ENCODE measurements at places on chromosomes 16 and 17.

DNA sequence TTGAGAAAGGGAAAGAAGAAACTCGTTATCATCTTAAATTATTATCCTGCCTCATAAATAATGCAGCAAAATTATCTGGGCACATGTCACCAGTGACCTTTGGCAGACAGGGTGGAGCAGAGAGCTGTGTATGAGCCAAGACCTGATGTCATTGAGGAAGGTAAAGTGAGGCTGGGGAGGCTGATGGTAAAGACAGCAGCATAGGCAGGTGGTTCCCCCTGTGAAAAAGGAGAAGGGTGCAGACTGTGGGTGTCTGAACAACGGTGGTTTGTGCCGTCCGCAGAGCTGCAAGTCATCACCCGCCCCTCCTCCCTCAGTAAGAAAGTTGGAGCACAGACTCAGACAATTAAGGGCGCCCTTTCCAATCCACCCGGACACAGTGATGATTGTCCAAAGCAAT is 30.8 kb upstream of the METTL16 start:
- DNase-seq, result peak; percentile 6

DNA sequence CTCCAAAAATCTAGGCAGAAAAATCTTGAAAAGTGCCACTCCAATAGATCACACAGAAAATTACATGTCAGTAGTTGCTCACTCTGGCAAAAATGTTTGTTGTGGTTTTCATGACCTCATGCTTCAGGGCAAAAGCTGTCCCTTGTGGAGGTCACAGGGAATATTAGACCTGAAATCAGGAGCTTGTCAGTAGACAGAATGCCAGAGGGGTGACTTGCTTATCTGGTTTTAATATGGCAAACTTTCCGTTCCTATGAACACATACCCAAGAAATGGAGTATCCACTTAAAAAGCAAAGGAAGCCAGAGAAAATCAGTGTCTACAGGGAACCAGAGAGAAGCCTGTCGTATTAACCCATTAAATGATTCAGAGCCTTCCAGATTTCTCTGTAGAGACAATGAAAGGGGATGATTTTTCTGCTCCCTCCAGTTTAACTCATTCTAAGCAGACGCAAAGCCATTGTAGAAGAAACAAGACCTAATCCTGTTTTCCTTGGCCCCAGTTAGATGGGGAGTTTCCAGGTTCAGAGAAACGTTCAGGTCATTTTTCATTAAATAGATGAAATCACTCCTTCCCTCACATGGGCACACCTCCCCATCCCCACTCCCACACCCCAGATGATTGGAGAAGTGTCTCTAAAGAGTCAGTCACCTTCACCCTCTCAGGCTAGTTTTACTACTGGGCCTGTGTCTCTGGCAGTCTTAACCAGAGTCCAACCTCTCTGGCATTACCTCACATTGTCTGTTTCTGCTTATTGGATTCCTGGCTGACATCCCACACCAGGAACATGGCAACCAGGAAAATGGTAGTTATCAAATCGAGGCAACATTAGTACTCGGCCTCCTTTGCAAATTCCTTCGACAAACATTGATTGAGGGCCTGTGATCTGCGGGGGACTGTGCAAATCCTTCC is 6.0 kb downstream of the SOX9 start:
- no peak for DNase-seq

DNA sequence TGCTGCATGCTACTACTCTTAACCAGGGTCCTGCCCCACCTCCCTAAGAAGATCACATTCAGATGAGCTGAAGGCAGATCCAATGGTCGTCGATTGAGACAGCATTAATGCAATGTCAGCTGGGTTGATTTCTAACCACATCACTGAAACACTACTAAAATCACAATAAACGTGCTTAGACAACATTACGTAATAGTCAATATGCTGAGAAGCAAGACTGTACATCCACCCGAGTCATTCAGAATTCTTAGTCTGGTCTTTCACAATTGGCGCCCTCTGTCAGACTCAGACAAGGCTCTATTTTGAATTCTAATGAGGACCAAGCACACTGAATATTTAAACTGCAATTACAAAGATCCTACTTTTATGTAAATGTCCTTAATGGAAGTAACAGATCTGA is 205.2 kb downstream of the STX8 start:
- DNase-seq, result no peak

DNA sequence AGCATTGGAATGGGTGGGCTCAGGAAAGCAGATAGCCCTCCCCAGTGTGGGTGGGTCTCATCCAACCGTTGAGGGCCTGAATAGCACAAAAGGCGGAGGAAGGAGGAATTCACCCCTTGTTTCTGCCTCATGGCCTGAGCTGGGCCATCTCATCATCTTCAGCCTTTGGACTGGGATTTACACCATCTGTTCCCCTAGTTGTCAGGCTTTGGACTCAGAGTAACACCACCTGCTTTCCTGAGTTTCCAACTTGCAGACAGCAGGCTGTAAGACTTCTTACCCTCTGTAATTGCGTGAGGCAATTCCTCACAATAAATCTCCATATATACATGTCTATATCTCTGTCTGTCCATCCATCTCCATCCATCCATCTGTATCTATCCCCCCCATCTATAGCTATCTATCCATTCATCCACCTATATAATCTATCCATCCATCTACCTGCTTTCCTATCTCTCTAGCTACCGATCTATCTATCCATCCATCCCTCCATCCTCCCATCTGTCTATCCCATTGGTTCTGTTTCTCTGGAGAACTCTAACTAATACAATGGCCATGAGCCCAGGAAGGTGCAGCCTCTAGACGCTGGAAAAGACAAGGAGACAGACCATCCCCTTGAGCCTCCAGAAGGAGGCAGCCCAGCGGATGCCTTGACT is 21.3 kb downstream of the DNAH17 start:
- DNase-seq, result no peak

- no peak for DNase-seq
Measured at GRCh38 chr17:28057731-28058246, 15.3 kb downstream of the NLK start.

DNA sequence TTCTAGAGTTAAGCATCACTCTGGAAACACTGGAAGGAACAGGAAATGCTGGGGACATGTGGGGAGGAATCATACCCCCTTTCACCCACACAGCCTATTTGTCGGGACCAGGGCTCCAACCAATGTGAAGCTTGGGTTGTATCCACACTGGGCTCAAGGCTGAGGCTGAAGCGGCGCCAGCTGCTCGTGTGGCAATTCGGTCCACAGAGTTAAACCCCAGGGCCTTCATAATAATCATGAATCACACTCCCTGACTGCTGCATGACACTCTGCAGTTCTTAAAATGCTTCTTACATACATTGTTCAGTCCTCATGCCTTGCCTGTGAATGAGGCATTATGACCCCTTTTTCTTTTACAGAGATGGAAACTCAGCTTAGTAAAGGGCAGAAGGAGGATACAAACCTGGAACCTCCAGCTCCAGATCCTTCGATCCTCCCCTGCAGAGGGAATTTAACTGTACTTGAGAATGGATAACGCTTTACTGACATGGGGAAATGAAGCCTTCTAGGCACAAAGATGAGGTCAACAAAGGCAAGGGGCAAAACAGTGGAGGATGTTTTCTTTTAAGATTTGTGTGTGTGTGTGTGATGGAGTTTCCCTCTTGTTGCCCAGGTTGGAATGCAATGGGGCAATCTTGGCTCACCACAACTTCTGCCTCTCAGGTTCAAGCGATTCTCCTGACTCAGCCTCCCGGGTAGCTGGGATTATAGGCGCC is 72.7 kb downstream of the SOX9 start:
- DNase-seq, result no peak

DNA sequence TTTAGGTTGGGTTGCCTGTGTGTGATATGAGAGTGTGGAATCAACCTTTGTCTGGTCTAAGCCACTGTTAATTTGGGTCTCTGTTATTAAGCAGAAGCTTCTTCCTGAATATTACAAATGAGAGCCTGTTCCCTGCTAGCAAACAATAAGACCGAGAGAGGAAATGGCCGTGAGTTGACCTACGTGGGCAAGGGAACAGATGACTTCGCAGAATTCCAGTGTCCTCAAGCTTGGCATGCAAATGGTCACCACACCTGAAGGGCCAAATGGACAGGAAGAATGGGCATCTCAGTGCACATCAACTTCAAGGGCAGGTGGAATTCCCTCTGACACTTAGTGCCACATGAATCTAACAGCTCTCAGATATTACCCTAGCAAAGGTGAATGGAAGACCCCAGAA is 250.8 kb upstream of the FOXF1 start:
- no peak for DNase-seq

DNA sequence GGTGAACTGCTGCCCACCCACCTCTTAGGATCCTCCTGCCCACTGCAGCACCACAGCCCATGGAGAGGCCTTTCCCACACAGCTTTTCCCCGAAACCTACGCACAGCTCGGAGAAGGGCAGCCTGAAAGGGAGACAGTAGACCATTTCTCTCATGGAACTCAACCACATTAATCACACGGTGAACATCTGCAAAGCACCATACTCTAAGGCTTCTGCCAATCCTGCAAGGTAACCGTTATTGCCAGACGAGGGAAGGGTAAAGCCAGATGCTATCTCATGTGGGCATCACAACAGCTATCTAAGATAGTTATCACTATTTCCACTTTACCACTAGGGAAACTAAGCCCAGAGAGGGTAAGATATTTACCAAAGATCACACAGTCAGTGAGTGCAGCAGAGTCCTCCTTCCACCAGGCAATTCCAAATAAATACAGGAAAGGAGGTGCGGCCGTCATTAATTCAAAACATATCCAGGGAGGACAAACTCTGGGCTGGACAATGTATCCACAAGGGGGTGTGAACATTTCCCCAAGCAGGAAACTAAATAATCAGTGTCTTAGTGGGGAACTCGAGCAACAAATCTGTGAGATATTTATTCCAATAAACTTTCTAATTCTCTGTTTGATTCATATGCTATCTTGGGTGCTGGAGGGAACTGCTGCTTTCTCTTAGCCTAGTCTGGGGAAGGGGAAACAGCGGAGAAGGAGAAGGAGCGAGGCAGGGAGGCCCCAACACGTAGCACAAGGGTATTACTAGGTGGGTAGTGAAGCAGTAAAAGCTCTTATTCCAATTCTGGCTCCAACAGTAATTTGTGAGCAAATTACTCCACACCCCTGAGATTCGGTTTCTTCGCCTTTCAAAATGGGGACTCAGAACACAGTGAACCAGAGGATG is 723 bp downstream of the TMEM186 start:
- DNase-seq, result no peak

DNA sequence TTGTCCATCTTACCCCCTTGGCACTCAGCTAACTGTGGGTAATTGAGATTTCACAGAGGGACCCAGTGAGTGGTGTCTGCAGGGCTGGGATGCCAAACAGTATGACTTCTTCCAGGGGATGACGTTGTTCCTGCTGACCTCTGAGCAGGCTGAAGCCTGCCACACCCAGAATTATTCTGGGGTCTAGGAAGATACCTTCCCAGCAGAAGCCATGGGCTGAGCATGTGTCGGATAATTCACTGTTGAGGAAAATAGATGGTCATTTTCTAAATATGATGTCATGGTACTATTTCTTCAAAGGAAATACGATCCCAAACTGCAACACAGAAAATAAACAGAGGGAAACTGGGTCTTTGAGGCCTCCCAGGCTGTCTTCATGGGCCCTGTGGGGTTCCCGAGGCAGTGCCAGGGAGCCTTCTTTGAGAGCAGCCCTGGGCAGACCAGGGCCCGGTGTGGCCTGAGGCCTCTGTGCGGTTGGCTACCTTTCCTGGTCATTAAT is 17.4 kb downstream of the WNT9B start:
- no peak for DNase-seq

DNA sequence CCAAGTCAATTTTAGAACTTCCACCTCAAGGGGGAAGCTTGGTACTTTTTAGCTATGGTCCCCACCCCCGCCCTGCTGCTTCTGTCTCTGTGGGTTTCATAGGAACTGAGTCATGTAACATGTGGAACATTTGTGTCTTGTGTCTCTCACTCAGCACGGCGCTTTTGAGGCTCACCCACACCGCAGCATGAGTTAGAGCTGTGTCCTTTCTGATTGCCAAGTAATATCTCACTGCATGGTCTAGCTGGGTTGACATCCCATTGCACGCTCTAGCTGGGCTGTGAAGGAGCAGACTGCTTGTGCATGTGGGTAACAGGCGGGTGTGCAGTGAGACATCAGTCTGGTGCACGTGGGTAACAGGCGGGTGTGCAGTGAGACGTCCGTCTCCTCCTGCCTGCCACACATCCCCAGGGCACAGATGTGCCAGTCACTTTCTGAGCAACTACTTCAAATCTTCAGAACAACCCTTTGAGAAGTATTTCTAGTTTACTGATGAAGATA is 26.4 kb upstream of the SLC7A5 start:
- peak; percentile 75 for DNase-seq

DNA sequence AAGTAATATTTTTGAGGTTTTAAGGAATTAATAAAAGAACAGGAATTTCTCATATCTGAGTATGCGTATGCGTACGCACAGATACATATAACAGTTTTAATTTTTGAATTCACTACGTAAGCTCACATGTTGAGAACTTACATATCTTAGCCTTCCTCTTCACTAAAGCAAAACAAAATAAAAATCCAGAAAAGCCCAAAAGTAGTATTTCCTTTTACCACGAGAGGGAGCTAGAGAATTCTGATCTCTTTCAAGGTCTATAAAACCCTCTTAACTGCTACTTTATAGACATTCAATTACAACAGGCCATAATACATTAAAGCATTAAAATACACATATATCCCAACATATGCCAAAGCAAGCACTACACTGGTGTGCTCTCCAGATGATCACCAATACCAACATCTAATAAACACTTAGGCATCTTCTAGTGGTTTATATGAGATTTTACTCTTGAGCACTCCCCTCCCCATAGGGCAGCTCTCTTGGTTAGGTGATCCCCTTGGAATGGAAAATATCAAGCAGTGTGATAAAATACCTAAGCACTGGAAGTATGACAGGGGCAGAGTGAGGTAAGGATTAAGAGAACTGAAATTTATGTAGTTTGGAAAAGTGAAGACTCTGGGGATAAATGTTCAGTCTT is 94.0 kb downstream of the SKAP1 start:
- no peak for DNase-seq

GRCh38 chr17:9324864-9325263 is 250.8 kb downstream of the STX8 start:
- DNase-seq, result no peak

DNA sequence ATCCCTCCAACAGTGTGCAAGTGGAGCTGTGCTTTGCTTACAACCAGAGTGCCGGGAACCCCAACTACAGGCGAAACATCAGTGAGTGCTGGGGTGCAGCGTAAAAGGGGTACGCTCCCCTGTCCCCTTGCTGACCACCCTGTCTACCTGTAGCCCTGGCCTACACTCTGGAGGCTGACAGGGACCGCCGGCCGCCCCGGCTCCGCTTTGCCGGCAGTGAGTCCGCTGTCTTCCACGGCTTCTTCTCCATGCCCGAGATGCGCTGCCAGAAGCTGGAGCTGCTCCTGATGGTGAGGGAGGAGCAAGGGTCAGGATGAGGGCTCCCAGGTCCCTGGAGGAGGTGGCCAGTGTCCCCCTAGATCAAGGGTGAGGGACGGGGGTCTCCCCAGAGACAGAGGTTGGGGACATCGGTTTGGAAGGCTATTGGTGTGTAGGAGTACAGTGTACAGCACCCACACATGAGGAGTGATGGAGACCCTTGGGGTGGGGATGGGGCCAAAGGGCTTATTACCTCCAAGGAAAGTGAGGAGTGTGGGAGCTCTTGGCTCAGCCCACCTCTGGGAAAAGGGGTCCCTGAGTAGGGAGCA is 19.6 kb upstream of the PDK2 start:
- no peak for DNase-seq

- DNase-seq, result no peak
Measured at GRCh38 chr16:79151-80054, 1.4 kb downstream of the MPG start.

GRCh38 chr17:37413875-37414519 is 7.3 kb downstream of the TADA2A start:
- no peak for DNase-seq

All from T-helper 2 cell (primary cell).